ENCODE measurements at places on chromosomes 3 and 15.

GRCh38 chr15:67407786-67408185 lies 113.1 kb upstream of the C15orf61 start:
- no peak for DNase-seq

- no peak for DNase-seq
Measured at GRCh38 chr3:195258449-195259153, 12.4 kb downstream of the XXYLT1 start.

GRCh38 chr3:125107363-125107762 lies 51.6 kb upstream of the HEG1 start:
- DNase-seq: no peak

GRCh38 chr3:55013145-55013925 lies 85.5 kb upstream of the LRTM1 start:
- DNase-seq: no peak

GRCh38 chr3:141686466-141687291 lies 51.4 kb upstream of the RNF7 start:
- no peak for DNase-seq

DNA sequence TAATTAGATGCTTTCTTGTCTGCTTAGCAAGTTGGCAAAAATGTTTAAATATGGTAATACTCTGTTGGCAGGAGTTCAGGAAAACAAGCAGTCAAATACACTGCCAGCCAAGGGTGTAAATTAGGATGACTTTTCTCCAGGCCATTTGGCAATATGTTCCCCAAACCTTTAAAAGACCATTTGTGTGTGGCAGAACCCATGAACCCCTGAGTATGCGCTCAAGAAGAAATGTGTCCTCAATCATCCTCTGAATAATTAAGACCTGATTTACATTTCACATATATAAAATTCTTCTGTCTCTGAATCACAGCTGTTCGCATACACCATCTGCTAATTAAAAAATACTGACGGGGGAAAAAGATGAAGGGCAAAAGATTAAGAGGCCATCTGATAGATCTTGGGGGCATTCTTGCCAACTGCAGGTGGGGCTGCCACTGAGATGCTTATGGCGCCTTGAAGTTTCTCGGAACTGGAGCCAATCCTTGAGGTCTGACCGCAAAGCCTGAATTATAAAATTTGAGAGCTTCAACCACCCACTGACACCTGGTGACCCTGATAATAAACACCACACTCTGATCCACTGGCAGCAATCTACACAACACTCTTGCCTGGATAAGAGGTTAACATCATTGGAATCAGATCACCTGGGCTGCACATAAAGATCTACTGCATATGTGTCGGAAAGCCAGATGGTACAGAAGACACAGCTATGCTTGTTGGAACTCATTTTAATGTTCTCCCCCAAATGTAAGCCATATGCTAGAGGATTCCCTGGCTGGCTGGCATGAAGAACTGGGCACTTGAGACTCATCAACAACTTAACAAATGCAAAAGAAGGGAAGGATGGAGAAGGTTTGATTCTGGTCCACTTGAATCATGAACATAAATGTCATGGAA lies 190.6 kb downstream of the OSBPL10 start:
- DNase-seq: no peak

- DNase-seq: no peak
Measured at GRCh38 chr3:189948724-189949045, 172.0 kb downstream of the P3H2 start.

GRCh38 chr3:64489361-64490044 lies 198.3 kb downstream of the ADAMTS9 start:
- DNase-seq: no peak

GRCh38 chr3:10933805-10934481 lies 58.6 kb upstream of the SLC6A1 start:
- DNase-seq: no peak

GRCh38 chr15:67082007-67082536 lies 16.7 kb downstream of the SMAD3 start:
- peak; percentile 54 for DNase-seq

GRCh38 chr3:193771011-193771652 lies 178.1 kb downstream of the OPA1 start:
- no peak for DNase-seq

DNA sequence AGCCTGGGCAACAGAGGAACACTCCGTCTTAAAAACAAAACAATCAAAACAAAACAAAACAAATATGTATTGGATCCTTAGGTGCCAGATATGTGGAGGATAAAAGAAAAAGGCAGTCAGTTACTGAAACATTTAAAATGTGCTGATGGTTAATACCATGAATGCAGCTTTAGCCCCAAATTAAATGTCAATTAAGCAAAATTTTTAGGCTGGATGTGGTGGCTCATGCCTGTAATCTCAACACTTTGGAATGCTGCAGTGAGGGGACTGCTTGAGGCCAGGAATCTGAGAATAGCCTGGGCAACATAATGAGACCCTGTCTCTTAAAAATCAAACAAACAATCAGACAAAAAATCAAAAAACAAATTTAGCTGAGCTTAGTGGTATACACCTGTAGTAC lies 8.5 kb upstream of the CHMP2B start:
- DNase-seq: no peak

- DNase-seq: no peak
Measured at GRCh38 chr15:48427960-48428547, 96.8 kb downstream of the DUT start.

GRCh38 chr3:141240286-141240685 lies 8.7 kb downstream of the PXYLP1 start:
- no peak for DNase-seq

- no peak for DNase-seq
Measured at GRCh38 chr3:11779626-11780025, 67.1 kb downstream of the TAMM41 start.

DNA sequence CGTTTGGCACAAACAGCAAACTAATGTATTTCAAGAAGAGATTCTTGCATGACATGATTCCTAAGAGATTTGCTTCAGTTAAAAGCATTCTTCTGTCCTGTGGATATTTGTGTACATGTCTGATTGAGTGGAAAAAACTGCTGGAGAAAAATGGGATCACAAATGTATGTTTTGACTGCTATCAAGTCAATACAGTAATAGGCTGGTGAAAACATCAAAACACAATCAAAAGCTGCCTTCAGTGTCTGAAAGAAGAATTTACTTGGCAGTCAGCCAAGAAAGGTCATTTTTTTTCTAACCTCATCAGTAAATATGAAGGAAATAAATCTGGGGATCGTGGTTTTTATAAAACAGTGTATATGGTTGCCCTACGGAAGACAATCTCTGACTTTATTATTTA lies 1214.8 kb downstream of the NSUN3 start:
- no peak for DNase-seq

GRCh38 chr15:25243800-25244097 lies 195.1 kb downstream of the UBE3A start:
- no peak for DNase-seq

DNA sequence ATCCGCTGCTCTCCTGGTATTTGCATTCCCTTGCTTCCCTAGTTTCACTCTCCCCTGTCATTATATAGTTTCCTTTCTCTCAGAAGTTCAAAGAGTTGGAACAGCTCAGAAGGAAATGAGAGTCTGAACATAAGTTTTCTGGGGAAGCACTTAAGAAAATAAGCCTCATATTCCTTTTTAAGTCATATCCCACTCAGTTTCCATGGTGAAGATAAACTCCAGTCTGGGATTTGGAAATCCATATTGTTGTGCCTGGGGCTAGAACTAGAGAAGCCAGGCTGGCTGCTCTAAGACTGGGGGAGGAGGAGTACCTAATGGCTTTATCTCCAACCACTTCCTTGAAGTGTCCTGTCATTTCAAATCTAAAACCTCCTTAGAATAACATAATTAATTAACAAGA lies 134.2 kb upstream of the ALCAM start:
- DNase-seq: no peak

DNA sequence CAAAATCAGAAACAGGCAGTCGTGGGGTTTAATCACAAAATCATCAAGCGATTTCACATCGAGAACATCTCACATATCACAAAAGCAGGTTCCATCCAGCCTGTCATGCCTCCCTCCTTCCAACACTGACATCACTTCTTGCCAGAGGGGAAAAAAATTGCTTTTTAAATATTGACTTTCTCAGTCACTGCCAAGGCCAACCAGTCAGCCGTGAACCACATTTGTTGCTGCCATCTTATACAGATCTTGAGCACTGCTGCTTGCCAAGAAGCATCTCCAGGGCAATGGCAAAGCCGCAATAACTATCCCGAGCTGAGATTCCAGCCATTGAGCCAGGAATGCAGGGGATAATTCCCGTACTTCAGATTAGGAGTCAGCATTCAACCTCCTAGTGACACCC lies 174.6 kb downstream of the ANXA2 start:
- no peak for DNase-seq

DNA sequence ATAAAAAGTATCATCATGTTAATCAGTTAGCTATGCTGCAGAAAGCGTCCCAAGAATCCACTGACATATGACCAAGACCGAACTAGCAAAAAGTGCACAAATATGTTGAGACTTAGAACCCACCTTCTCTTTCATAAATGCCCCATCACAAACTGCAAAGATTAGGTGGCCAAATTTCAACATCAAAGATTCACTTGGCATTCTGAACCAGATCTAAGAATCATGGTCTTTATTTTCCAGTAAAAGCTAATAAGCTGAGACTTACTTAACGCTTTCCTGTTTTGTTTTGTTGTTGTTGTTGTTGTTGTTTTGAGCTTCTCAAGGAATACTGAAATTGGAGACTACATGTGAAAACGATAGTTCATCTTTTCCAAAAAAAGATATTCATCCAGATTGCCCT lies 62.4 kb downstream of the ZBTB20 start:
- DNase-seq: no peak

- no peak for DNase-seq
Measured at GRCh38 chr3:153379516-153379915, 217.5 kb downstream of the RAP2B start.

- DNase-seq: no peak
Measured at GRCh38 chr3:12797892-12798558, 1.5 kb downstream of the CAND2 start.

DNA sequence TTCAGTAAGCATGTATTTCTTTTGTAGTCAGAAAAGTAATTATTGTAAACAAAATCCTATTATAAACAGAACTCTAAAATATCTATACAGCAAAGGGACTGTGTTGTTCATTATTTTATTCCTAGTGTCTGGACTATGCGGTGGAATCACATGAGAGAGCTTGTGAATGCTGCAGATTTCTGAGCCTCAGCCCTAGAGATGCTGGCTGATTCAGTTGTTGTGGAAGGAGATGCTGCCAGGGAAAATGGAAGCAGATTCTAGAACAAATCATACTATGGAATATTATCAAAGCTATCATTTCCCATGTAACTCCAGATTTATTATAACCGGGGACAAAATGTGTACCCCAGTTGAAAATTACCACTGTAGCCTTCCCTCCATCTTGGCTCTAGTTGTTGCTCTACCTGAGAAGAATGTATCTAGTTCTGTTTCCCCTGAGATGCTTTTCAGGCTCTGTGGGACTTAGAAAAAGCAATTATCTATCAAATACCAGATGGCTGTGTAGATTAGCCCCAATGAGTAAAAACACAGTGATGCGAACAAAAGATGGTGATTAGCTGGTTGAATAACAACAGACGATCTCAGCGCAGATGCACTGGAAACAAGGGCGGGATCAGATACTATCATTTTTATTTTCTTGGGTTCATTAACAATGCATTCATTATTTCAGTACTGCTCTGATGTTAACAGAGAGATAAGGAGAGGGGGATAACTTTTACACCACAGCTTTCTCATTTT lies 131.3 kb downstream of the TMEM108 start:
- DNase-seq: no peak

DNA sequence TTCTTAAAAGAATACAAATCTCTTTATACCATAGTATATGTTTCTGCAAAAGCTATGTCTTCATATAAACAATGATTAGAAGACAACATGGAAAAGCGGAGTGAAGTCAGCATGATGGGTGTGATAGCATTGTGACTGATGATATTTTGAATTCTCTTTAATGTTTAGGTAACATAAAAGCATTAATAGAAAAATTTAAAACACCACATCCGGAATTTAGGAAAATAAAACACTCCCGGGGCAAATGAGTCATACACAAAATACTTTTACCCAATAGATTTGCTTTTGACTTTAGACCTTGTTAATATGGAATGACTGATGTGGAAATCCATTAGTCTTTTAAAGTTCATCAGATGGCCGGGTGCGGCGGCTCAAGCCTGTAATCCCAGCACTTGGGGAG lies 134.7 kb downstream of the P3H2 start:
- DNase-seq: no peak

GRCh38 chr3:113254171-113254947 lies 43.0 kb downstream of the BOC start:
- no peak for DNase-seq

DNA sequence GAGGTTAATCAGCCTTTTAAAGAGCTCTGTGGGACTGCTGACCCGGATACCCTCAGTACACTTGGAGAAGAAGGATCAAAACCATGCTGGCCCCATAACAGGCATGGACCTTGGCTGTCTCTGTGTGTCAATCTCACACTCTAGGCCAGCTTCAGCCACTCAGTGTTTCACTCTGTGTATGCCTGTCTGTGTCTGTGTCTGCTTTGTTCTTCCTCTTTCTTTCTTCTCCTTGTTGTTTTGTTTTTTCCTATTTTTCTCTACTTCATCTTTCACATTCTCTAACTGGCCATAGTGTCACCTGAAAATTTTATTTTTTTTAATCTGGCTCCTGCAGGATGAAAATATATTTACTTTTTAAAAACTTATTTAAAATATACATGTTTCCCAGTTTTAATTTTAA lies 51.1 kb downstream of the SERP1 start:
- DNase-seq: no peak

- DNase-seq: no peak
Measured at GRCh38 chr3:133505813-133506212, 67.7 kb upstream of the CDV3 start.

DNA sequence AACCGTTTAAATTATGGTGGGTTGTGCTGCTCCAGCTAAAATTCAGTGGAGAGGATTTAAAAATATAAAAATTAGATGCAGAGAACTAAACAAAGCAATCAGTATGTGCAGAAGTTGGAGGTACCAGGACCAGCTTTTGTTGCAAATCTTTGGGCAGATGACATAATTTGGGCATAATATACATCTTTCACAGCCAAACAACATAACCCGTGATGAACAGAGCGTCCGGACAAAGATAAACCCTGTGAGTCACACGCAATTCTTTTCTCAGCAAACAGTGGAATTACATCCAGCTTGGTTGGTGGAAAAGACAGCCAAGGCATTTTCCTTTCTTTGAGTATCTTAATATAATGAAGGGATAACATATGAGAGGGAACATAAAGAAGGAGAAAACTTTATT lies 419.4 kb upstream of the ADAMTS9 start:
- no peak for DNase-seq
